Activated CD4-positive, alpha-beta T cell treated with anti-CD3 and anti-CD28 coated beads for 24 hours (primary cell): ENCODE measurements at places on chromosomes 16 and 17.

DNA sequence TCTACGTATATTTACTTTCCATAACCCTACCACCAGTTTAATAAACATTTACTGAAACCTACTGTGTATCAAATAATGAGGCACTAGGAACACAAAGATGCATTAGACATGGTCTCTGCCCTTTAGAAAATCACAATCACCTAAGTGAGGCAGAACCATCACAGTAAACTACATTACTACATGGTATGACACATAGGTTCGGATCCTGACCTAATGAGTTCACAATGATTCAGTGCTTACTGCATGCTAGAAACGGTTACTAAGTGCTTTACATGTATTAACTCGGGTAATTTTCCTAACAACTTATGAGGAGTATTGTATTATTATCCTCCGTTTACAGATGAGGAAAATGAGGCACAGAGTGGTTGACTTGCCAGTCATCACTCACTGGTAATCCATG lies 5.2 kb upstream of the SYNRG start:
- DNase-seq: no peak

- no peak for DNase-seq
Observed at GRCh38 chr16:29649588-29650494, 13.2 kb upstream of the SPN start.

- no peak for DNase-seq
Observed at GRCh38 chr16:26454102-26454501, 612.6 kb upstream of the C16orf82 start.

DNA sequence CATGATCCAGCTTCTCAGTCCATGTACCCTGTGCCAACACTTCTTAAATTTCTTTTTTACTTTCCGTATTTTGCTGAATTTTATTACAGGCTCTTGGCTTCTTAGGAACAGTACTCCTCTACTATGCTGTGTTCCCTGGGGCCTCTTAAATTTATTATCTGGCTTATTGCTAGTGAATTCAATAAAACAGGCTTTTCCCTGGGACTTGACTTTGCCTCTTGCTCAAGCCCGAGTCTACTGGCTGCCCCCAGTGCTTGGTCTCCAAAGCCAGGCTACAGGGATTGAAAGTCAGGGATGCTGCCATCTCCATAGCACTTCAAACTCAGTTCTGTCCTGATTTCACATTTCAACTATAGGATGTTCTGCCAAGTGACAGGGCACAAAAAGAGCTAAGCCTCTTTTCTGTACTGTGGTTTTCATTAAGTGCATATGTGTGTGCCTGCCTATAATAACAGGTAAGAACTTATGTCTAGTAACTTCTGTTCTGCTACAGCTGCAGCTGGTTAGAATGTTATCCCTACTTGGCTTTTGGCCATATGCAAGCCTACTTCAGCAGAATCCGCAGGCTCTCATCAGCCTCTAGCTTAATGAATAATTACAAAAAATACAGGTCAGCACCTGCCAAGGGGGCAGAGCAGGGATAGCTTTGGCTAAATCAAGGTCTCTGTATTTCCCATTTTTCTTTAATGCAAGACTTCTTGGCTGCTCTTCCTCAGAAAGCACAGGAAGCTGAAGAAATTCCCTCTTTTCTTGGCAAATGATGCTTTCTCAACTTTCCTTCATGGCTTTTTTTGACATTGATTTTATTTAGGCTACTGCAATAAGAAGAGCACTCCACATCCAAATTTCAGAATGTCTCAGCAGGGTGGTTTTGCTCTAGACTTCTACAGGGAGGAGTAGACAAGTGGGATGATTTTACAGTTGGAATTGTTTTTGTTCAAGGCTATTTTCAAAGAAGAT lies 8.2 kb downstream of the FAM20A start:
- no peak for DNase-seq

DNA sequence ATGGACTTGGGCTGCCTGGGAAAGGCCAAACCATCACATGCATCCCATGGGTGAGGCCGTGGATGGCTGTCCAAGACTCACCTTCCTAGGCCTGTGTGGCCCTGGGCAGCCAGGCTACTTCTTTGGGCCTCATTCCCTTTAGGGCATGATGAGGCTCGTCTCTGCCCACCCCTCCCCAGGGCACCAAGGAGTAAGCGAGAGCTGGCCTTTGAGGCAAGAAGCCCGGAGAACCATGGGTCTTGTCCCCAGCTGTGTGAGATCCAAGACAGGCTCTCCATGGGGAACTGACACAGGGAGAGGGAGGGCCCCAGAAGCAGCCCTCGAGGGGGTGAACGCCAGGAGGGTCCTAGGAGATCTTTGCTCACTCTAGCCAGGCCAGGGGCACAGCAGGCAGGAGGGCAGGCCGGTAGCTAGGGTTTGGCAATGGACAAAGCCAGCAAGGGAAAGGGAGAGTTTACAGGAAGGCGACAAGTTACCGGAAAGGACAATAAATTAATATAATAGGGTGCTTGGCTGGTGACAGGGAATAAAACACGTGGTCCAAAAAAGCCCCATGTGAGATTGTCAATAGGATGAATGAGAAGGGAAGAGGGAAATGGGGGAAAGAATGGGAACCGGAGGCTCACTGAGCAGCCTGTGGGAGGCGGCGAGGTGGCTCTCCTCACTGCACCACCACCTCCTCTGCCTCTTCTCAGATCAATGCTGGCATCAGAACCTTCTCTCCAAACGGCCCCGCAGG lies 119.1 kb downstream of the SDK2 start:
- DNase-seq: no peak

DNA sequence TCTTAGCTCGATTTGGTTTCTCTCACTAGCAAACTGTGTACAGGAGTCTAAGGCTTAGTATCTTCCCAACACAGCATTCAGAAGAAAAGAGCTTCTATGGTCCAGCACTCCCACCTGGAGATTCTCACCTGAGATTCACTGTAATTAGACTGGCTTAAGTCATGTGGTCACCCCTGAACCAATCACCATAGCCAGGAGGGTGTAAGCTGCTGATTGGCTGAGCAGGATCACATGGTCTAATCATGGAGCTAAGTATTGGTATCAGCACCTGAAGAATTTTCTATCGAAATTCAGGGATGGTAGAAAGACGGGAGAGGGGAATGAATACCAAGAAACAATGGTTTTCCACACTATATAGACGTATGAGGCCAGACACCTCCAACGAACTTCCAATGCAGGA lies 359.8 kb upstream of the ERCC4 start:
- DNase-seq: no peak

GRCh38 chr16:22260490-22260889 lies 36.7 kb upstream of the POLR3E start:
- no peak for DNase-seq

DNA sequence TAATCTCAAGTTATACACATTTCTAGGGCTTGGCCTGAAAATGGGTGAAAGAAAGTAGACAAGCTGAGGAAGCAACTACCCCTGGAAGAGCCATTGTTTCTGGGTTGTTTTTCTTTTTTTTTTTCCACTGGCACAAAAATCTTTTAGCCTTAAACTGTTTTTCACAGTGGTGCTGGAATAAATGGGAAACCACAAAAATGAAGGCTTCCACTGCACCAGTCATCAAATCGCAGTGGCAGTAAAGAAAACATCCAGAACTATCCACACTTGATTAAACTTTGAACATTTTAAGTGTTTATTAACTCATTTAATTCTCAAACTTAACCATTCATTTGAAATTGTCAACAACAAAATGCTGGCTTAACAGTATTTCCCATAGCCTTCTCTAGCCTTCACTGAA lies 14.3 kb downstream of the CMTM4 start:
- no peak for DNase-seq

- no peak for DNase-seq
Observed at GRCh38 chr16:27406511-27407128, 4.6 kb downstream of the IL21R start.

DNA sequence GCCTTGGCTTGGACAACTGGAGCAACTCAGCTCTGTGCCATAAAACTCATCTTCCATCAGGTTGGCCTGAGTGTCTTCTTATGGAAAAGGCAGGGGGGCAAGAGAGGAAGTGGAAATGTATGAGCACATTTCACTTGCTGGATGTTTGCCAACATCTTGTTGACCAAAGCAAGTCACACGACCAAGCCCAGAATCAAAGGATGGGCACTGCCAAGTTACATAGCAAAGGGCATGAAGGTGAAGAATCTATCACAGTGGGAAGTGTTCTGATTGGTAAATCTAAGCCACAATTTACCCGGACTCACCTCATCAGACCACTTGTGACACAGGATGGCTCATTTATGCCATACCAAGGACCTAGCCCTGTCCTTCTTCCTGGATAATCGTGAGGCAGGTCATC lies 310.5 kb upstream of the IRX5 start:
- no peak for DNase-seq

DNA sequence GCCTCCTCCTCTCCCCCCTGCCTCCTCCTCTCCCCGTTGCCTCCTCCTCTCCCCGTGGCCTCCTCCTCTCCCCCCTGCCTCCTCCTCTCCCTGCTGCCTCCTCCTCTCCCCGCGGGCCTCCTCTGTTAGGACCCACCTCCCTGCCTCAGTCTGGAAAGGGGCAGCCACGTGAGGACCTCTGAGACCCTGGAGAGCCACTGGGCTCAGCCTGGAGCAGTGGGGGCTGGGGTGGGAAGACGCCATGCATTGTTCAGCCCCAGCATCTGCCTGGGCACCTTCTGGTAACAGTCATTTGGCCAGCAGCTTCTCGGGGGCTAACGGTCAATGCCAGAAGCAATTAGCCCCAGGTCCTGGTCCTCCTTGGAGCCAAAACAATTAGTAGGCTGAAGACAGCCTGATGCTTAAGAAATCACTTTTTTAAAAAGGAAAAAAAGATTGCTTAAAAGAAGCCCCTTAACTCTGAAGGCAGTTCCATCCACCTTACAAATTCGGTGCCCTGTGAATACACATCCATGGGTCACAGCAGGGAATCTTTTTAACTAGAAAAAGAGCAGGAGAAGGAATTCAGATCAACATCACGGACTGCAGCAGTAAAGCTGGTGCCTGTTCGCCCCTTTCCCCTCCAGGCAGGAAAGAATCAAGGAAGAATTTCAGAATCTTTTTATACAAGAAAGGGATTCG lies 29.8 kb downstream of the NXN start:
- DNase-seq: no peak

GRCh38 chr17:9862220-9862619 lies 36.5 kb downstream of the GLP2R start:
- no peak for DNase-seq

DNA sequence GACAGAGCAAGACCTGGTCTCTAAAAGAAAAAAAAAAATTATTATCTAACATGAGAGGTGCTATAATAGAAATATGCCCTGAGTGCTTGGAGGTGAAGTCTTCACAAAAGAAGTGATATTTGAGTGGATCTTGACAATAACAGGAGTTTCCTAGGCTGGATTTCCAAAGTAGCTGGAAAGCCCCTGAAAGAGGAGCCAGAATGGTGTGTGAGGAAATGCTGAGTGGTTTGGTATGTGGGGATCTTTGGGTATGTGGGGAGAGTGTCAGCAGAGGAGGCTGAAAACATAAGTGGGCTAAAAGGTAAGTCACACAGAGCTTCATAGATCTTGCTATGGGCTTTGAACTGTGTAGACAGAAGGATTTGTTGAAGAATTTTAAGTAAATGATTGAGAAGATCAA lies 100.1 kb downstream of the YPEL2 start:
- DNase-seq: no peak

DNA sequence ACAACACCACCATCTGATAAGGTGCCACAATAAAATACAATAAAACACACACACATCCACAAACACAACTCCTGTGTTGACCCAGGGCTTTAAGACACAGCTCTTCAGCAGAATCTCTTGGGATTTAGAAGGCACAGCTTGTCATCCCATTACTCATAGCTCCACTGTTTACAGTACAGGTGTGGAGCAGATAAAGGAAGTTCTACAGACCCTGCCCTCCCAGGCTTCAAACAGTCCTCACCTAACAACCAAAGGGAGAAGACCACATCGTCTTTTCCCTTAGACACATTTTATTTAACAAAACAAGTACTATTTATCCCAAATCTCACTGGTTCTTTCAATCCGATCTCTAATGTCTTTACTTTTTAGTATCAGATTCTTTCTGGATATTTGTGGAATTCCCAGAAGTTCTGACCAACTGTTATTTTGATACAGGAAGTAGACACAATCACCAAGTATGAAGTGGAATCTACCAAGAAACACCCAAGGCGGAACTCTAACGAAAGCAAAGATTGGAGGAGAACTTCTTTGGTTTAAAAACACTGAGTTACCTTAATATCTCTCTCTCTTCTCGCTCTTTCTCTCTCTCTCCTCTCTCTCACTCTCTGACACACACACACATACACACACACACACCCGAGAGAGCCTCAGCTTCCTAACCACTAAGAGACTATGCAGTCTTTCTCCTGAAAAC lies 46.1 kb downstream of the CYTH1 start:
- no peak for DNase-seq

GRCh38 chr17:44097110-44097958 lies 26.1 kb downstream of the HDAC5 start:
- DNase-seq: no peak

DNA sequence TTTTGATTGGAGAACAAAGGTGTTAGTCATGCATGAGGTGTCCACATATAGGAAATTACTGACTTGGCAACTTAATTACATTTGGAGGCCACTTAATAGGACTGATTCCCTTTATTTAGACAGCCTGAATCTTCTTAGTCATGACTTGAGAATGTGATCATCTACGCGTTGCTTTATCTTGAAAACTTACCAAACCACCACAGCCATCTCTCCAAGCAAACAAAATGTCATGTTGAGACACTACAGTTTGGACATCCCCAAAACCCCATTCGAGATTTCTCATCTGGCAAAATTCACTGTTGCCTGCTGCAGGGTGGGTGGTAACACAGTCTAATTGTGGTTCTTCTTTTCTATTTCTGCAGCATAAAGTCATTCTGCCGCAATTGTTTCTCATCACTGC lies 176.5 kb upstream of the CDH5 start:
- DNase-seq: no peak

- no peak for DNase-seq
Observed at GRCh38 chr16:50313596-50314478, 47.5 kb downstream of the ADCY7 start.

DNA sequence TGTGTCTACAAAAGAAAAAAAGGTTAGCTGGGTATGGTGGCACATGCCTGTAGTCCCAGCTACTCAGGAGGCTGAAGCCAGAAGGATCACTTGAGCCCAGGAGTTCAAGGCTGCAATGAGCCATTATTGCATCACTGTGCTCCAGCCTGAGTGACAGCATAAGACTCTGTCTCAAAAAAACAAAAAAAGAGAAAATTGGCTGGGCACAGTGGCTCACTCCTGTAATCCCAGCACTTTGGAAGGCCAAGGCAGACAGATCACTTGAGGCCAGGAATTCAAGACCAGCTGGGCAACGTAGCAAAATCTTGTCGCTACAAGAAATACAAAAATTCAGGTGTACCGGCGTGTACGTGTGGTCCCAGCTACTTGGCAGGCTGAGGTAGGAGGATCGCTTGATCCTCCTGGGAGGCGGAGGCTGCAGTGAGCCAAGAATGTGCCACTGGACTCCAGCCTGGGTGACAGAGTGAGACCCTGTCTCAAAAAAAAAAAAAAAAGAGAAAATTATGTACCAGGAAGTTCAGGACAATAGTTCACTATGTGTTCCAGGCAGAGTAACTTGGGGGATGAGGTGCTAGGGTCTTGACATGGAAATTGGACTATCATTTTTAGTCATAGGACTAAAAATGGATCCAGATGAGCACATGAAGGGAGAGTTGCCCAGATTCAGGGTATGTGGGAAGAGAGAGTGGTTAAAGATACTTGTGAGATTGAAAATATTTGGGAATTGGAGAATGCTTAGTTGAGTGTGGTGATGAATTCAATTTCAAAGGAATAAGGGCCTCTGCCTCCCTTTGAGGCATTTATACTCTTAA lies 11.0 kb downstream of the ALDH3A2 start:
- no peak for DNase-seq
